NCI-H1694 treated with DMSO at 0.1 percent for 48 hours (cell line): ENCODE measurements at places on chromosomes 2 and 18.
A peak's percentile ranks its signal among the peaks of the same experiment; 100 is the strongest.

GRCh38 chr2:37767046-37767445 is 95.6 kb upstream of the CDC42EP3 start:
- DNase-seq, result no peak

- DNase-seq, result no peak
Measured at GRCh38 chr2:65057391-65058052, 1.3 kb downstream of the CEP68 start.

- DNase-seq, result no peak
Measured at GRCh38 chr2:143530758-143531157, 401.5 kb downstream of the ARHGAP15 start.

DNA sequence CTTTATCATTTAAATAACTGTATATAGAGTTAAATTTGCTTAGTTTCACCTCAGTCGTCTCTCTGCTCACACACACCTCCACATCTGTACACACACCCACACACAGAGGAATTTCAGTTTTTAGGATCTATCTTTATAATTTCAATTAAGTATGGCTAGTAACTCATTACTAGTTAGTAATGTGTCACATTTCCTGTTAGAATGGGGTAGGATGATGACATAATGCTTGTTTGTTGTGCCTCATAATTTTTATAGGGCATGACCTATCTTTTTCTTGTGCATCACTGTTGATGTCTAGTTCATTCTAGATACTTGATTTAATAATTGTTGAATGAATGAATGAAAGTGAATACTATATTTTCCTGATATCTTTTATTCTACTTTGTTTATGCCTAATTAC is 108.6 kb downstream of the AGPS start:
- no peak for DNase-seq

- DNase-seq, result peak; percentile 44
Measured at GRCh38 chr2:58131191-58132011, 84.8 kb downstream of the VRK2 start.

- no peak for DNase-seq
Measured at GRCh38 chr2:230216489-230216888, 3.3 kb downstream of the SP110 start.

GRCh38 chr2:113341191-113341869 is 62.6 kb upstream of the PAX8 start:
- DNase-seq, result no peak

DNA sequence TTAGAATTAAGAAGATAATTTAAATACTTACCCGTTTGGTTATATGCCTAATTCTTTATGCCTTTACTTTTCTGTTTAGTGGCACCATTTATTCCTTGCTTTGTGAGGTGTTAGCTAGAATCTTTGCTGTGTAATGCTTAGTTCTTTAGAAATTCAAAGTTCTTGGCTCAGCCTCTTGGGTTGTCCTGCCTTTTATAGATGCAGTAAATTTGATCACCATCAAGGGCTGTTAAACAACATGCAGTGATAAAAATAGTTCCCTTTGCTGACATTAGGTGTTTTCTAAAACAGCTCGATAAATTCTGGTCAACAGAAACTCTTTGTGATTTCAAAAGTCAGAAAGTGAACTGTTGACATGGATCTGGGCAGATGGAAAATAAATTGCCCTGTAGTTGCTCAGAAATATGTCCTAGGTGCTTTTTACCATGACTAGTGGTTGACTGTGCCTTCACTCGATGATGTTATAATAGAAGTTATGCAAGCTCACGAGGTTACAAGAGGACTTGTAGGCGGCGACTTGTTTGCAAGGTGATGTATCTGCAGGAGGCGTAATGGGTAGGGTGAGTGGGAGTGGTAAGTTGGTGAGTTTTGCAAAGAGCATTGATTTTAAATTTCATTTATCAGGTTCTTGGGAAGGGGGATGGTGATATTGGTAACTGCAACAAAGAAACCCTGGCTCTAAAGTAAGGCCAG is 52.1 kb downstream of the LRRTM1 start:
- no peak for DNase-seq
